GM04504 (cell line): ENCODE measurements at places on chromosomes 1 and 21.

DNA sequence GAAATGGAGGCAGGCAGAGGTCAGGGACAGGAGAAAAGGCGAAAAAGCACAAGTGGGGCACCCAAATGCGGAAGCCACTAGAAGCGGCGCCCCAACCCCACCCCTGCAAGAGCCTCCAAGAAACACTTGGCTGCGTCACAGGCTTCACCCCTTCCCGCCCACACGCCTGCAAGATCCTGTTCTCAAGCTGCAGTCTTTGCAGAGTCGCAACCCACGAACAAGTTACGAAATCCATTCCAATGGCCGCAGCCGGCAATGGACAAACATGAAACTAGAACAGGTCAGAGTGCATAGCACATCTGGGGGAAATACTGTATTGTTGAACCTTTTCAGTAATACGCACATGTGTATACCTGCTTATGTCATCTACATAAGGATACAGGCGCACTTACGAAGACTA lies 103.6 kb downstream of the PSMG1 start:
- no peak for DNase-seq

GRCh38 chr1:229372251-229372650 lies 29.4 kb upstream of the CCSAP start:
- no peak for DNase-seq

DNA sequence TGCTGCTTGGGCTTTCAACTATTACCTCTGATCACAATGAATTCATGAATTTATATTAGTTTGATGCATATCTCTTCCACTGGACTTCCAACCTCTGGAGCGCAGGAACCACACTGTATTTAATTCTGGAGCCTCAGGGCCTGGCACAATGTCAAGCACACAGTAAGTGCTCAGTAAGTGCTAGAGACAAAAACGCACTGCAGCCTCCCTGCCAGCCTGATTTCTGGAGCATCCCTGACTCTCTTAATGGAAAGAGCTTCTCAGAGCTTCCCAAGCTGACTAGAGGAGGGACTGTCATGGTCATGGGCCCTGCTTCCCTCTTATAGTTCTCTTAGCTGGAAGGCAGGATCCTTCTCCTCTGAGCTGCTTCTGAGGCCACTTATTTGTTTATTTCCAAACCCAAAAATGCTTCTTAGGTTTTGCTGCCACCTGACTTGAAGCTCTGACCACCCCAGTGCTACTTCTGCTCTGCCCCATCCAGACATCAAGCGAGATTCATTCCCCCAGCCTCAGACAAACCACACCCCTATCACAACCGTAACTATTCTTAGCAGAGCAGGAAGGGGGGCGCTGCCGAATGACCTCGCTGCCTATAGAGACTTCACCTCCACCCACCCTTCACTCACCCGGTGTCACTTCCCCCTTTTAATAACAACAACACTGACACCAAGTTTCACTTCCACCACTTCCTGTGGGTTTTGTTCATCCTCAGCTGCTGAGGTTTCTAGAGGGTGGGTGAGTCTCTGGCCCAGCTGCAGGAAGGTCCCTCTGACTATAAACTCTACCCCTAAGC lies 33.6 kb downstream of the NUAK2 start:
- no peak for DNase-seq

- DNase-seq: no peak
Measured at GRCh38 chr1:39411526-39412478, 79.6 kb upstream of the BMP8A start.

GRCh38 chr1:88973520-88974137 lies 18.8 kb downstream of the KYAT3 start:
- DNase-seq: no peak

- DNase-seq: no peak
Measured at GRCh38 chr1:154467434-154468102, 34.5 kb upstream of the TDRD10 start.

DNA sequence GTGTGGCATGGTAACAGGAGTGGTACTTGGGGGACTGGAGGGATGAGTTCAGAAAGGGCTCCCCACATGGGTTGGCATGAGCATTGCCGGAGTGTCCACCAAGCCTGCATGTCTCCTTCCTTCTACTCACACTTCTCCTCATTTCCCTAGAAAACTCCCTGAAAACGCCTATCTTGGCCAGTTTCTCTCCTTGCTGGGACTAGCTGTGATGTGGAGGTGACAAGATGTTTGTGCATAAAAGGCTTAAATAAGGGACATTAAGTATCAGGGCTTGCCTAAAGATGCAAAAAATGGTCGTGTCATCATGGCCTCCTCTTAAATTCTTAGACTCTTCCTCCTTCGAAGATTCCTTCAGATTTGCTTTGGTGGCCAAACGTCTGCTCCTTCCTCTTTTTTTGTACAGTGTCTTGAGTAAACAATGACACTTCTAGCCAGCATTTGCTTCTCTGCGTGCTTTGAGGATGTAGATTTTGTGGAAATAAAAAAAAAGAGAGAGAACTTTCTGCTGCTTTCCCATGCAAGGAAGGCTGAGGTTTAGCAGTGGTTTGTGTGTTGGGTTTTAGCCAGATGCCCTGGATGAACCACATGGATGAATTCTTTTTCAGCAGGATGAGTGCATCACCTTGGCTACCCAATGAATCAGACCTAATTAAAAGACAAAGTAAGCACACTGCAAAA lies 239.1 kb upstream of the IRF2BP2 start:
- peak; percentile 82 for DNase-seq

- DNase-seq: no peak
Measured at GRCh38 chr21:44349847-44350772, 3.3 kb upstream of the TRPM2 start.

DNA sequence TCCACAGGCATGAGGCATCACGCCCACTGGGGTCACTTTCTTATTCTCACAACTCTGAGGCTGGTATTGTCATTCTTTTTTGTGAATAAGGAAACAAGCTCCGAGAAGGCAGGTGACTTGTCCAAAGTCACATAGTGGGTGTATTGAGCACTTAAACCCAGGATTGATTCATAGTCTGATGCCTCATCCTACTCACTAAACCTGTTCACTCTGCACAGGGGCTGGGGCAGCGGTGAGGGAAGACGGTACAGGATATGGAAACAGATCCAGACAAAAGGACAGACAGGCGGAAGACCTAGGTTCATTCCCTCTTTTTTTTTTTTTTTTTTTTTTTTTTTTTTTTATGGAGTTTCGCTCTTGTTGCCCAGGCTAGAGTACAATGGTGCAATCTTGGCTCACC lies 56.6 kb downstream of the NKAIN1 start:
- DNase-seq: no peak

- DNase-seq: no peak
Measured at GRCh38 chr1:226679262-226679661, 59.8 kb downstream of the ITPKB start.

DNA sequence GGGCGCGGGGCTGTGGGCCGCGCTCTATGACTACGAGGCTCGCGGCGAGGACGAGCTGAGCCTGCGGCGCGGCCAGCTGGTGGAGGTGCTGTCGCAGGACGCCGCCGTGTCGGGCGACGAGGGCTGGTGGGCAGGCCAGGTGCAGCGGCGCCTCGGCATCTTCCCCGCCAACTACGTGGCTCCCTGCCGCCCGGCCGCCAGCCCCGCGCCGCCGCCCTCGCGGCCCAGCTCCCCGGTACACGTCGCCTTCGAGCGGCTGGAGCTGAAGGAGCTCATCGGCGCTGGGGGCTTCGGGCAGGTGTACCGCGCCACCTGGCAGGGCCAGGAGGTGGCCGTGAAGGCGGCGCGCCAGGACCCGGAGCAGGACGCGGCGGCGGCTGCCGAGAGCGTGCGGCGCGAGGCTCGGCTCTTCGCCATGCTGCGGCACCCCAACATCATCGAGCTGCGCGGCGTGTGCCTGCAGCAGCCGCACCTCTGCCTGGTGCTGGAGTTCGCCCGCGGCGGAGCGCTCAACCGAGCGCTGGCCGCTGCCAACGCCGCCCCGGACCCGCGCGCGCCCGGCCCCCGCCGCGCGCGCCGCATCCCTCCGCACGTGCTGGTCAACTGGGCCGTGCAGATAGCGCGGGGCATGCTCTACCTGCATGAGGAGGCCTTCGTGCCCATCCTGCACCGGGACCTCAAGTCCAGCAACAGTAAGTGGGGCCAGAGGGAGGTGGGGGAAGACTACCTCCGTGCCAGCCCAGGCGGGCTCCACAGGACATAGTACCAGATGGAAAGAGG lies 808 bp downstream of the MAP3K21 start:
- no peak for DNase-seq

GRCh38 chr1:18951416-18951815 lies 5.1 kb downstream of the IFFO2 start:
- DNase-seq: no peak

DNA sequence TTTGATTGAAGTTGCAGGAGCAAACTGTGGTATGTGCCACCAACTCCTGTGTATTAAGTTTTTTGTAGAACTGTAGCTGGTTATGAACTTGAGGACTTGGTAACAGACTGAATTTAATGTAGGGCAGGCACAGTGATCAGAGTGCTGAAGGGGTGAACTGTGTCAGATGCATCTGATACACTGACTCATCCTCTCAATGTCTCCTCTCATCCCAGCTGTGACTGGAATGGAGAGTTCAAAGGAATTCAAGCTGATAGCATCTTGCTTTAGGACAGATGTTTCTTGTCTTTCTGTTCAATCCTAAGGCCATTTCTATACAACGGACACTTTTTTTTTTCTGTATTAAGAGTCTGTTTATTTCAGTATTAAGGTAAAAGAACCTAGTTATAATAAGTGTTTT lies 25.0 kb upstream of the GBP1 start:
- no peak for DNase-seq

- no peak for DNase-seq
Measured at GRCh38 chr1:112533029-112533428, 24.3 kb downstream of the WNT2B start.

- no peak for DNase-seq
Measured at GRCh38 chr1:59505596-59506028, 208.7 kb downstream of the FGGY start.

GRCh38 chr1:240474133-240474614 lies 137.8 kb downstream of the GREM2 start:
- DNase-seq: no peak

GRCh38 chr1:97524211-97524610 lies 396.6 kb downstream of the DPYD start:
- DNase-seq: no peak

- no peak for DNase-seq
Measured at GRCh38 chr1:234325878-234326496, 47.3 kb upstream of the COA6 start.

- no peak for DNase-seq
Measured at GRCh38 chr1:153346077-153346723, 2.4 kb downstream of the PGLYRP4 start.

- no peak for DNase-seq
Measured at GRCh38 chr1:80847904-80848303, 952.8 kb upstream of the ADGRL2 start.

DNA sequence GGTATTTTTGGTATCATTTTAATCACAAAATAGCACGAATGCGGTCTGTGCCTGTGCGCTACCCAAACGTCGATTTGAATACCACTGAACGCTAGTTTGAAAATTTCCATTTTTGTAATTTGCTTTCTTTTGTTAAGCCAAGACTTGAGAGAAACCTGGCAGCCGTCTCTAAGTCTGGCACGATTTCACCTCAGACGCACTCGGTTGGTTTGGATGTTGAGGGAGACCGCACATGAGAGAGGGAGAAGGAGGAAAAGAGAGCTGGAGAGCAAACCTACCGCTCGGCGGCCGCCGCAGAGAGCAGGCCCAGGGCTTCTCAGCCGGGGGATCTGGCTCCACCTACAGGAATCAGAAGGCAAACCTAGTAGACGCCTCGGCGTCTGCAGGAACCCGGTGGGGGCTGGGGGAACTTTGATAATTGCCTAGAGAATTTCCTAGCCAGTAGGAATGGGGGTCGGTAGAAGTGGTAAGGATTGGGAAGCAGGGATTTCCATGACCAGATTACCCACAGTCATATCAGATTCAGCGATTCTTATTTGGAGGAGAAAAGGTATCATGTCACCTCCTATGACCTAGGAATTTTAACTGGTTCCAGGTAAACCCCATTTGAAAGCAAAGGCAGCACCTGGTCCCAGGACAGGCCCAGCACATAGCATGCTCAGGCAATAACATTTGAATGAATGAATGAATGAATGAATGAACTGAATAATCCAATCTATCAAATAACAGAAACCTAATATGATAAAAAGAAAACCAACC lies 83.2 kb downstream of the TM2D1 start:
- DNase-seq: peak; percentile 34

DNA sequence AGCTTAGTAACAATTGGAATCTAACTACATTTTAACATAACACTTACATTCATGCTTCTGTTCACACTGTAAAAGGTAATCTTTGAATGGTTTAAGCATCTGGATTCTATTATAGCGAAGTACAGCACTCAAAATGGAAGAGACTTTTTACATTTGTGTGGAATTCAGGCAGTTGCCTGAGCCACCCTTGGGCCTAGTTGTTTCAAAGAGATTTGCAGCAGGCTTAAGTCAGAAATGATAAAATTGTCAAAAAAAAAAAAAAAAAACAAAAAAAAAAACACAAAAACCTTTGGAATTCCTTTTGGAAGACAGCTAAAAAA lies 199.9 kb downstream of the LYPLAL1 start:
- DNase-seq: no peak

- no peak for DNase-seq
Measured at GRCh38 chr1:235205687-235206086, 44.6 kb upstream of the RBM34 start.

- DNase-seq: no peak
Measured at GRCh38 chr1:86703696-86704457, 499 bp upstream of the SH3GLB1 start.

DNA sequence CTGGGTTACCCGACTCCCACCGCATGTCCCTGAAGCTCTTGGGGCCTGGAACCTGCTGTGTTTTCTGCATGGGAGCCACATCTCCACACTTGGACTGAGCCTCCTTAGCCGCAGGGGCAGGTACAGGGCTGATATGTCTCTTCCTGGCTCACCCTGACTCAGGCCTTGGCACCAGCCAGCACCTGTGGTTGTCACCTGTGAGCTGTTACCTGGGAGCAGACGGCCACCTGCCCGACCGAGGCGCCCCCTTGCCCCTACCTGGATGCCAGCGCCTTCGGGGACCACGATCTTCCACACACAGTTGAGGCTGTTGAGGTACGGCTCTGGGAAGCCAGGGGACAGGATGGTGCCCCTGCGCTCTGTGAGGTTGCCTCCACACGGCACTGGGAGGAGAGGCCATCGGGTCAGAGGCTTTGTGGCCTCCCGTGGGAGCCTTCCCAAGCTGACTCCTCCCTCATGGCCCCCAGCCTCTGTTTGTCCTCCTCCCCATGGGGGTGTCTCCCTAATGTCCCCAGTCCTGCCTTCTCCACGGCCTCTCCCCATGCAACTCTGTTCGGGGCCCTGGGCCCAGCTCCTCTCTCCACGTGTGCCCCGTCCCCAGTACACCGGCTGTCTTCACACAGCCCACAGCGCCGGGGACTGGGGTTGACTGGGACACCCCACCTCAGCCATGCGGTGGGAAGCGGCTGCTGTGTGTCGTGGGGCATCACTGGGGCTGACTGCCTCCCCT lies 152.0 kb downstream of the ZSCAN20 start:
- no peak for DNase-seq

GRCh38 chr1:157132616-157133167 lies 5.5 kb downstream of the ETV3 start:
- DNase-seq: no peak
